WTC11 (cell line): ENCODE measurements at places on chromosomes 12 and 14. TPM values are rescaled to one million over a fixed set of nuclear protein-coding genes. Genes with fewer than 3 reads are reported as not detected.

CRY1 gene
- 23.1 to 25.5 TPM (median 24.8 TPM) in 3 replicates for total RNA-seq

GPD1 gene
- total RNA-seq: 0.39 to 0.77 TPM (median 0.62 TPM) in 3 replicates

TRIM9 gene
- total RNA-seq: 4.0 to 4.4 TPM (median 4.2 TPM) in 3 replicates

ARMH4 gene
- 11.8 to 12.2 TPM (median 12.1 TPM) in 3 replicates for total RNA-seq

DNA sequence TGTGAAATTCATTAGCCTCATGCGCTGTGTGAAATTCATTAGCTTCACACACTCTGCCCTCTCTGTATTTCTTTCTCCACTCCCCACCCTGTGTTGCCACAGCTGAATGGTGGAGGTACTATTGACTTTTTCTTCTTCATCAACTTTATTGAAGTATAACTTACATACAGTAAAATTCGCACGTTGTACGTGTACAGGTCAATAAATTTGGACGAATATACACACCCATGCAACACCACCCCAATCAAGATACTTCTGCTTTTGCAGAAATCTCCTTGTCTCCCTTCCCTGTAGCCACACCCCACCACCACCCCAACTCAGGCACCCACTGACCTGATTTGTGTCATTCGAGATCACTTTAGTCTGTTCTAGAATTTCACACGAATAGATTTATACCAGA is 51.8 kb downstream of the FBXL14 start:
- DNase-seq: no peak
